COLO829 (cell line): ENCODE measurements at places on chromosomes 12 and 14.

DNA sequence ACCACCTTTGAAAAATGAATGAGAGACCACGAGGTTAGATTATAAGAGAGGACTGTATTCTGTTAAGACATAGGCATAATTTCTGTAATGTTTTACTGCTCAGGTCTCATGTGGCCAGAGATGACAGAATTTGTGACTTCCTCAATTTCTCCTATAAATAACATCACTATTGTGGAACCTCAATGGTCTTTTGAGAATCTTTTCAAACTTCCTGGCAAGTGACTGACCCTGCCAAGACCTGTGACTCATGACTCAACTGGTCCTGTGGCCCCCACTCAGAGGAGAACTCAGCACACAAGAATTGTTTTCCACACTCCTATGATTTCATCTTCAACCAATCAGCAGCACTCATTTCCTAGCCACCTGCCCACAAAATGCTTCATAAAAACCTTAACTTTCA, 508.2 kb upstream of the ATP2B1 start:
- DNase-seq = peak; percentile 54

DNA sequence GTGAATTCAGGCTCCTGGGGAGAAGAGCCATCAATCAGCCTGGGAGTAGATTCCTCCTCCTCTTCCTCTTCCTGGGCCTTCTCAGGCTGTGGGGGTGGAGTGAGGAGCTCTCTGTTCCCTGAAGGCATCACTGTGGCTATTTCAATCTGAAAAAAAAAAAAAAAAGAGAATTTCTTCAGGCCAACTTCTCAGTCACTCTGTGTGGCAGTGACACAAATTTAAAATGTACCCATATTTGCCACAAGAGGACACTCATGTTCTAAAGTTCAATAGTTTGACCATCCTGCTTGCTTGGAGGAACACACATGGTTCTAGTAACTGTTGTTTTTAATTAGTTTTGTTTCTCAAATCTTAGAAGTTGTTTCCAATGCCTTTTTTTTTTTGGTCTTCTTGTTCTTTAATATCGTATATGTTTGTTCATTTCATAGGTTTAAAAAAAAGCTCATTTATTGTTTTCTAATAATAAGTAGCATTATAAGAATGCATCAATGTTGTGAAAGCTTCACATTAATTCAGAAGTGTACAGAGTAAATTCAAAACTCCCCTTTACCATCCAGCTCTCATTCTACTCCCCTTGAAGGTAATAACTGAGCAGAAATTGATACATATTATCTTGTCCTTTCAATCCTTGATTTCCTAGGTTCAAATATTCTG, 23.3 kb upstream of the CCER1 start:
- peak; percentile 60 for DNase-seq

- no peak for DNase-seq
Observed at GRCh38 chr14:33493266-33493665, 457.6 kb downstream of the EGLN3 start.

DNA sequence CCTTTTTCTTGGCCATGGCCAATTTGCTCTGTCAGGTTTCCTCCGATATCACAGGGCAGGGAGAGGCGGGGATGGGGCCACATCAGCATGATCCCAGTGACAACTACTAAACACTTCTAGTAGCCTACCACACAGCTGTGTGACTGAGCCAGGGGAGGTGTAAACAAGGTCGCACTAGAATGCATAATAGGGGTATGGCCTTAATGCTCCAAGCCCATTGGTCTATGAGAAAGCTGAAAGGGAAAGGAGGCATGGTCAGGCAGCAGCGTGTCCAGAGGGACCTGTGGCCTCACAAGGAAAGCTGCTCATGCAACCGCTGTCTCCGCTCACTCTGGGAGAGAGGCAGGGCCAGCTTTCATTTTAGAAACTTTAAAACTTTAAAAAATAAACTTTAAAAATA, 27.5 kb upstream of the ACTR6 start:
- DNase-seq = no peak

DNA sequence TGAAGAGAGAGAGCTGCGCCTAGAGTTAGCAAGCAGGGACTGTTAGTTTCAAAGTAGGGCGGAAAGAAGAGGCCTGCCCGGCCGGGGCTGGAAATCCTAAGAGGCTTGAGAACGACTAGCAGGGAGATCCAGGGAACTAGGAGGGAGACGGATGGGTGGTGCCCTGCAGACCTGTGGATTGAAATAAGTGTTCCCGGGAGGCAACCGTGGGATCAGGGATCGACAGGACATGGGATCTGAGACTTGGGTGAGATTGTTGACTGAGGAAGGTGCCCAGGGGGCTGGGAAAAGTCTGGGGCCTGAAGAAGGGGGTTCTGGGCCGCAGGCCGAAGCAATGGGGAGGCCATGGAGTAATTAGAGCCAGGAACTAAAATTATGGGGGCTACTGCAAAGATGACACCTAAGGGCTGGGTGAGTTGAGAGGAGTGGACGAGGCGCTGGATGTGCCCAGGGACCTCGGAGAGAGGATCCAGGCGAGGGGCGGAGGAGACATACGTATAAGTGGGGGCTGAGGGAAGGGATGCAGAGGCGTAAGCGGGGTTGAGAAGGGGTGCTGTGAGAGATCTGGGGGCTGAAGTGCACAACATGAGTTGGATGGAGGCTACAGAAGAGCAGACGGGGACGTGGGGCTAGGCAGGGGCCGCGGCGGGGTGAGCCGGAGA, 635 bp downstream of the LTA4H start:
- peak; percentile 32 for DNase-seq

DNA sequence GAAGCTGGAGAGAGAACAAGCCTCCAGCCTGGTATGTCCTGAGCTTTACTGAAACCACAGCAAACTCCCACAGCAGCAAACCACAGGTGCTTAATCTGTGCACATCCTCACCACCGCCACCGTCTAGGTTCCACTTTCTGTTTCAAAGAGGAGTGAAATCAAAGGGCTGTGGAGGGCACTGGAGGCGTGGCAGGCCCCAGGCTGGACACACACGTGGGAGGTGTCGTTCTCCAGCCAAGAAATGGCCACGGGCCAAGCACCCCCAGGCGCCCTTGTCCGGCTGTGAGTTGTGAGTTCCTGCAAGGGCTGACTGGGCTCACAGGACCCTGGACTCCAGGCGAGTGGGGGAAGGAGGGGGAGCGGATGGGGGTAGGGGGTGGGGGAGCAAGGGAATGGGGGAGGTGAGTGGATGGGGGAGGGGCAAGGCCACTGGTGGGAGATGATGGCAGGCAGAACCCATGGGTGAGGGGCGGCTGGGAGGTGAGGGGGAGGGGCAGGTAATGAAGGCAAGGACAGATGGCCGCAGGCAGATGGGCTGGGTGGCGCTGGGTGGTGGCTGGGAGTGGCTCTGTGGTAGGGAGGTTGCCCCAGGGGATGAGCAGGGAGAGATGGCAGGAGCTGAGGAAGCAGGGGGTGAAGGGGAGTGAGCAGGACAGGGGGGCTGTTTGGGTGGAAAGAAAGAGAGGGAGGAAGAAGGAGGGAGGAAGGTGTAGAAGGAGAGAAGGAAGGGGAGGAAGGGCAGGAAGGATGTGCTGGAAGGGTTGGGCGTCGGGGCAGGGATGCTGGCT, 86.7 kb downstream of the NCOR2 start:
- DNase-seq = peak; percentile 53

GRCh38 chr12:20445687-20446086, 77.3 kb downstream of the PDE3A start:
- no peak for DNase-seq

GRCh38 chr12:84842406-84843013, 70.1 kb downstream of the SLC6A15 start:
- DNase-seq = peak; percentile 42

GRCh38 chr14:49898485-49898884, 5.6 kb downstream of the ARF6 start:
- no peak for DNase-seq

DNA sequence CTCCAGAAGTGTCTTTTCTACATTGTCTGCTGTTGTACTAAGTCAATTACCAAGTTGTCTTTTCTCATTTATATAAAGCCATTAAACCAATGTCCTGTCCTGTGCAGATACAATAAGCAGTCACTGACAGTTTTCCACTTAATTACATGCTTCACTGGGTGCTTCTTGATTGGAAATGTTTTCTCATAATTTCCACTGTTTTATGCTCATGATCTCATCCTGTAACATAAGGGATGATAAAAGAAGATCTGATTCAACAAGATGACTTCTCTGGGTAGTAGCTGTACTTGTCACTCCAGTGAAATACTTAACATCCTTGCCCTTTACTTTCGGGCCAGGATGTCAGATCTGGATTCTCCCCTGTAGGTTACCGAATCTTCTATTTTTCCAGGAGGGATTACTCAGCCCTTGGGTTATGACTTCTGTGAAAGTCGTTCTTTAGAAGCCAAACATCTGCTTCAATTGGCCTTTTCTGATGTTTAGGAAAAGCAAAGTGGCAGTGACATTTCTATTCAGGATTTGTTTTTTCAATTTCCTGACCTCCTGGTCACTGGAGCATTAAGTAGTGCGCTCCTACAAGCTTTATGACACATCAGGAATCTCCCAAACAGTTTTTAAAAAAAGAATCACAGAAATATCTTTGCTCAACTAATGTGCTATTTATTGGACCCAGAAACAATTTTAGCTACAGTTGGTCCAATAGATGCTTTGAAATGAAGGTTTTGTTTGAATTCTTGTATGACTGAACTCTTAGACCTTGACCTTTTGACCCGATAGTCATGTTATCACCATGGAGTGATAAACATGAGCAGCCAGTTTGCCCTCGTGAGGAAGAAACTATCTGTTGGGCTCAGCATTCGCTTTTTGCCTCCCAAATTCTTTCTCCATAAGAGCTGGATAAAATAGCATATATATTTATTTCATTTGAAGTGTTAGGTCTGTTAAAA, 234.5 kb upstream of the SSTR1 start:
- DNase-seq = no peak

DNA sequence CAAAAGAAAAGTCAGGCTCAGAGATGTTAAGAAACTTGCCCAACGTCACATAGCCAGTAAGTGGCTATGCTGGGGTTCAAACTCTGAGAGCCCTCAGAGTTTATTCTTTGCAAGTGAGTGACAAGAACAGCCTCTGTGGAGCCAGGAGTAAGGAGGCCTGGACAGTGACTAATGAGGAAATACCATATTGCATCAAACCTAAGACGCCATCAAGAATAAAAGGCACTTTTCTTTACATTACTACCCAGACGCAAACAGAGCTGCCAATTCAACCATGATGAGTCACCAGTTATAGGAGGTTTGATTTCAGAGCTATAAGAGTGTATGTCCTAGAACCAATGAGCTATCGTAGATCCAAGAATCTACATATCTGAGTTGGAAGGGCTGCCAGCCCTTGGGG, 9.4 kb downstream of the TNFRSF1A start:
- peak; percentile 97 for DNase-seq

- no peak for DNase-seq
Observed at GRCh38 chr12:4506430-4506829, 32.3 kb upstream of the RAD51AP1 start.

- DNase-seq = no peak
Observed at GRCh38 chr14:23067847-23068788, 10.8 kb upstream of the CDH24 start.

- DNase-seq = no peak
Observed at GRCh38 chr12:6528539-6529235, 5.6 kb upstream of the GAPDH start.

DNA sequence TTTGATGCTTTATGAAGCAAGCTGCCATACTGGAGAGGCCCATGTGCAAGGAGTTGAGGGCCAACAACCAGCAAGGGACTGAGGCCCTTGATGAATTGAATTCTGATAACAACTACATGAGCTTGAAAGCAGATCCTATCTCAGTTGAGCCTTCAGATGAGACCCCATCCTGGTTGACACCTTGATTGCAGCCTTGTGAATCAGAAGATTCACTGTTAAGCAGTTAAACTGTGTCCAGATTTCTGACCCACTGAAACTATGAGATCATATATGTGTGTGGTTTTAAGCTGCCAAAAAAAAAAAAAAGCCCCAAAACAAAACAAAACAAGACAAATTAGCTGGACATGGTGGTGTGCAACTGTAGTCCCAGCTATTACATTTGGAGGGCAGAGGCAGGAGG, 42.1 kb downstream of the GPR19 start:
- no peak for DNase-seq

DNA sequence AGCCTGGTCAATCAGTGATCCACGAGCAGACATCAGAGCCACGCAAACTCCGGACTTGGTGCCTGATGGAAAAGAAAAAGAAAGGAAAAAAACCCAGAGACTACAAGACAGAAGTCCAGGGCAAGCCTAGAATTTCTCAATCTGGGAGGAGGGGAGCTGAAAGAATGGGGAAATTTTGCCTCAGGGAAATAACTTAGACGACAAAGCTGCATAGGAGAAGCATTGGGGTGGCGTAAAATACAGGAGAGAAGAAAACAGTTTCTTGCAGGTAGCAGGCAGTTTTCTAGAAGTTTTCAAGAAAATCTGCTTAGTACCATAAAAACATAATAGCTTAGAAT, 2.6 kb upstream of the SLC11A2 start:
- DNase-seq = no peak

DNA sequence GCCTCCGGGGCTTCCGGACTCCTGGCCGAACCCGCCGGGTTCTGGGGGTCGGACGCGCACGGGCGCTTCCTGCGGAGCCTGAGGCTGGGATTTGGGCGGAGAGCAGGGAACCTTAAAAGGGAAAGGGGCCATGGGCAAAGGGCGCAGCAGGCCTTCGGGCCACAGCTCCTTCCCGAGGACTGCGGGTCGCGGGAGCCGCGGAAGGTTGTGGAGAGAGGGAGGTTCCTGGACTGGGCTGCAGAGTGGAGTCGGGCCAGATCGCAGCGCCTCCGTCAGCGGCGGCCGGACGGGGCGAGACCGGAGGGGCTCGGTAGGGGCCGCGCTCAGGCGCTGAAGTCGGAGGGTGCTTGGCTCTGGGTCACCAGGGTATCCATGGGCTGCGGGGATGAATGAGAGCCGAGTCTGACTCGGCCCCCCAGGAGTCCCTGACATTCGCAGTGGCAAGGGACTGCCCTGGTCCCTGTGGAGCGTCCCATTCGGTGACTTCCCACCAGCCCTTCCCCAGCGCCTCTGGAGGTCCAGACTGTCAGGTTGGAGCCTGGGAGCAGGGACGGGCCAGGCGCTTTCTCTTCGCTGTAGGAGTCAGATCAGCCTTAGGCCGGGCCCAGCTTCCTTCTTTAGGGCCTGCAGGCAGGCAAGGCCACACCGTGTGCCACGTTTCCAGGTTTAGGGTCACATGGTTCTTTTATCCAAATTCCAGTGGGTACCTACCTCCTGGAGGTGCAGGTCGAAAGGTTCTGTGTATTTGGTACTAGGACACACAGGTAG, 938 bp upstream of the SLC25A29 start:
- no peak for DNase-seq

- no peak for DNase-seq
Observed at GRCh38 chr14:77039285-77040058, 11.0 kb upstream of the IRF2BPL start.

- DNase-seq = no peak
Observed at GRCh38 chr12:98911396-98911795, 266.3 kb downstream of the APAF1 start.

GRCh38 chr14:65070471-65070976, 31.8 kb downstream of the MAX start:
- DNase-seq = no peak

- no peak for DNase-seq
Observed at GRCh38 chr12:63792338-63792737, 12.6 kb downstream of the RXYLT1 start.

DNA sequence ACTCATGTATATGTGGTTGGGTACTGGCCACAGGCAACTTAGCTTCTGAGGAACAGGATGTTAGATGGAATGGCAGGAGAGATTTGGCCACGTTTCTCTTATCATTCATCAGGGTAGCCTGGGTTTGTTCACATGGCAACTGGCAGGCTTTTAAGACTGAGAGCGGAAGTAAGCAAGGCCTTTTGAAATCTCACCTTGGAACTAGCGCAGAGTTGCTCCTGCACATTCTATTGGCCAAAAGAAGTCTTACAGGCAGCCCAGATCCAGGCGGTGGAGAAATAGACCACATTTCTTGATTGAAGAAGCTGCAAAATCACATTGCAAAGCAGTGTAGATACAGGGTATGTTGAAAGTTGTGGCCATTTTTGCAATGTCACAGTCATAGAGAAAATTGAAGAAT, 3.7 kb downstream of the CLEC4A start:
- no peak for DNase-seq
